ENCODE measurements at places on chromosomes 2 and 18.

DNA sequence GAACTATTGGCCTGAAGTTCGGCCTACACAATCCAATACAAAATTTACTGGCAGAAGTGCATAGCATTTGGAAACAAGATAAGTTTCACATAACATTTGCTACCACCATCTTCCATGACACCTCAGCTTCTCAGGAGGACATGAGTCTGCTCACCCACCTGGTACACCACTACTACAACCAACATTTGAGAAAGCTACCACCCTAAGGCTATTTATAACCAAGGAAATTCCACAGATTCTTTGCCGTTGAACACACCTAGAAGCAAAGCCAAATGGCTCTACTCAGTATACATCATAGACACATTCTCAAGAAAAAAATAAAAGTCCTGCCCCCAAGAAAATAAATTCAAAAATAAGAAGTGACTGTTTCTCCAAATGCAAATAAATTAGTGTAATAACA, 145.3 kb downstream of the SPAG16 start:
- DNase-seq, result no peak

GRCh38 chr2:185274718-185275484, 463.7 kb upstream of the FSIP2 start:
- DNase-seq, result no peak

GRCh38 chr2:235244255-235245220, 249.3 kb upstream of the AGAP1 start:
- no peak for DNase-seq

DNA sequence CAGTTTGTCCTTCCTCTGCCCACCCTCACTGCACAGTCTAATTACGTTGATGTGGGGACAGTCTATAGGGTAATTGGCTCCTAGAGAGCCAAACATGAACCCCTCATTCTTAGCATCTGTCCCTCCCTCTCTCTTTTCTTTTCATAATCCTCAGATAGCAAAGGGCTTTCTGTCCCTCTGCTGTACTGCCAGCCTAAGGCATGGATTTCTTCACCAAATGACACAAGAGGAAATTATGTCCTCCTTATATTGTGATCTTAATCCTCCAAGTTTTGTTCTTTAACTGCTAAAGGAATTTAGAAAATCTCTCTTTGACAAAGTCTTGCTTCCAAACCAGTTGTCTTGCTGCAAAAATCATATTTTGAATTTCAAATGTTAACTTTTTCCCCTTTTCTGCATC, 18.5 kb downstream of the ANTXR1 start:
- no peak for DNase-seq

GRCh38 chr18:3305354-3305762, 43.4 kb downstream of the MYL12B start:
- DNase-seq, result peak; percentile 13

- no peak for DNase-seq
These were observed 309.5 kb downstream of the NDUFA10 start for GRCh38 chr2:239715606-239716005.

- DNase-seq, result no peak
These were observed 128.2 kb upstream of the DNAJC10 start for GRCh38 chr2:182587831-182588230.

DNA sequence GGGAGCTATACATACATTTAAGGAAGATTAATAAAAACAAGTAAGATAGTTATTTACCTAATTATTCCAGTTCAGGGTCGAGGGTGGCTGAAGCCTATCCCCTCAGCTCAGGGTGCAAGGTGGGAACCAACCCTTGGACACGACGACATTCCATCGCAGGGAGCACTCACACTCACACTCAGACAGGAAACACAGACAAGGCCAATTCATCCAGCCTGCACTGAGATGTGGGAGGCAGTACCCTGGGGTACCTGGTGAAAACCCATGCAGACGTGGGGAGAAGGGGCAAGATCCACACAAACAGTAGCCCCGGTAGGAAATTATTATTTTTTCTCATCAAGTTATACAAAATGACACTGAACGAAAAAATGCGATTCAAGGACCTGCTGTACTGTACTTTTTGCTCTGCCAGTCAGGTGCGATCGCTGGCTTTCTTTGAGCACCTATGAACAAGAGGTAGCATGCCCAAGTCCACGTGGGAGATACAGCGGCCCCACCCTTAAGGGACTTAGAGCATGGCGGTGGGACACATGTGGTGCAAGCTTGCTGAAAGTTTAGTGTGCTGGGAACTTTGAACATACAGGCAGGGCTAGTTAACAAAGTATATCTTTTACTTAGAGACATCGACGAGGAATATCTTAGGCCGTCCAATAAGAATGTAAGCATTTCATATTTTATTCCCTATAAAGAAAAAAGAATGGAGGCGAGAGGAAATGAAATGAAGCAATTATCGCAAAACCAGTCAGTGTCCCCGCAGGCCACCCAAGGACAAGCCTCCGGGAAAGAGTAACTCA, 624 bp downstream of the METTL8 start:
- DNase-seq, result peak; percentile 13

GRCh38 chr18:54479365-54479764, 111.7 kb upstream of the DYNAP start:
- DNase-seq, result no peak

GRCh38 chr2:37802899-37803379, 122.1 kb upstream of the RMDN2 start:
- DNase-seq, result no peak

- no peak for DNase-seq
These were observed 188.0 kb upstream of the CTAGE1 start for GRCh38 chr18:22605736-22606135.

DNA sequence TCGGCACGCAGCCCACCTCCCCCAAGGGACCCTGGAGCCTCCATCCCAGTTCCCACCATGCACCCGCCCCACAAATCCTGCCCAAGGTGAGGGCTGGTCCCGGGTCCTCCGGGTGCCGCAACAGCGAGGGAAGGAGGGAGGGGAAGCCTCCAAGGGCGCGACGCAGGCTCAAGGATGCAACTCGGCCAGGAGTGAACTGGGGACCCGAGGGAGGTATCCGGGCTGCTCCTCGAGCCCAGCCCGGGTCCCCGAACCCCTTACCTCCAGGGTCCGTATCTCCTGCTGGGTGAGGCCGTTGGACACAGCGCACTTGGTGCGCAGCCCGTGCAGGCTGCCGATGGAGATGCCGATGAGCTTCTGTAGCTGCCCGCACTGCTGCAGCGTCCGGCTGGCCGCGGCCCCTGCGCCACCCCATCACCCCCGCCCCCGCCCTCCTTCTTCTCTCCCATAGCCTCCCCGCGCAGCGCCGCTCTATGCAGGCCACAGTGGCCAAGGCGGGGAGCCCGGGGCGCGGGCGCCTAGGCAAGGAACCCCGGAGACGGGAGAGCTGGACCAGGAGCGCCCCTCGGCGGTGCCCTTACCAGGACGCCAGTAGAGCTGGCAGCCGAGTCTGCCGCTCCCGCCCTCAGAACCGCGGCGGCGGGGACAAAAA, 124.1 kb downstream of the ANKRD30BL start:
- no peak for DNase-seq

Measured in CD4-positive, alpha-beta T cell (primary cell).